ENCODE measurements at places on chromosomes 12 and 14.

GRCh38 chr12:24839268-24839791 is 109.6 kb downstream of the BCAT1 start:
- DNase-seq = peak; percentile 97

- no peak for DNase-seq
Observed at GRCh38 chr14:75800792-75801191, 139.7 kb downstream of the TTLL5 start.

DNA sequence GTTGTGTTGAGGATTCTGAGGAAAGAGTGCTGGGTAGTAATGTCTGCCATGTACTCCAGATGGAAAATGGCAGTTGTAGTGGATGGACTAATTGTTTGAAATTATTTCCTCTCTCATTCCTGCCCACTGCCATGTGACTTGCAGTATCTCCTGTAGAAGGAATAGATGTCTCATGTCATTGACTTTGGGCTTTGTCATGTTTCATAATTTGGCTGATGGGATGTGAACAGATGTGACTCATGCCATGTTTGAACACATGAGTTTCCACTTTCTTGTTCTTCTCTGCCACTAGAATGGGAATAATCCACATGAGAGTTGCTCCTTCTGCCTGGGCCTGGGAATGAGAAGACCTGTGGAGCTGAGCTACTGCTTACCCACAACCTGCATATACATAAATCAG is 2.4 kb upstream of the CALCOCO1 start:
- no peak for DNase-seq

- peak; percentile 22 for DNase-seq
Observed at GRCh38 chr14:92603309-92604242, 90.0 kb downstream of the RIN3 start.

- DNase-seq = no peak
Observed at GRCh38 chr14:75969891-75970290, 11.9 kb downstream of the TGFB3 start.

- DNase-seq = no peak
Observed at GRCh38 chr12:115670869-115671268, 606.6 kb downstream of the MED13L start.

DNA sequence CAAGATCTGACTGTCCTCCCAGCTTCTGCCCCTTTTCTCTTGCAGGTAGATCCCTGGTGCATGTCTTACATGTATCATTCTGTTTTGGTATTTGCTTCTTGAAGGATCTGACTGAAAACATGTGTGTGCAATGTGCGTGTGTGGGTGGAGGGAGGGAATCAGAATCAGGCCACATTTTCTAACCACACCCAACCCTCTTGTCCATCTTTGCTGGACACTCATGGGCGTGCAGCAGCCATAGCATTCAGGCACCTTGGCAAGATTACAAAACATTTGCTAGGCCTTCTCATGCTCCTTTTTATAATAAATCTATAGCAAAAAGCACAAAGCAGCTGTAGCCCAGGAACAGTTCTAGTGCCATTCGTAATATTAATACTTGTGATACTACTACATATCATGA is 233.6 kb upstream of the E2F7 start:
- no peak for DNase-seq

DNA sequence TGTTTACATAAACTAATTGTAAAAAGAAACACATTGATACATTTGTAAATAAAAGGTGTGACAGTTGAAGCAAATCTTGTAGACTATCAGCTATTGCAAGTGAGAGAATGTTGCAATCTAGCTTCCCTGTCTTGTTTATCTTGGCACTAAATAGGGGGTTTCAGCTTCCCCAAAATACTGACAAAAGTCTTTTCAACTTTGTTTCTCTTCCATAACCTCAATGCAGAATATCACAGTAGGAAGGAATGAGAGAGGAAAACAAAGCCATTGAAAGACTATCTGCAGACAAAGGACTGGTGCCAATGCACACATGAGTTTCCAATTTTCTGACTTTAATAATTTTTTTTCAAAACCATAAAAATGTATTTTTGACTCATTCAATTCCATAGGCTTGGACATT is 886.2 kb upstream of the MGAT4C start:
- DNase-seq = no peak

GRCh38 chr14:100138082-100138787 is 21.2 kb downstream of the DEGS2 start:
- no peak for DNase-seq

GRCh38 chr14:105376521-105377440 is 21.6 kb upstream of the TEX22 start:
- DNase-seq = no peak

GRCh38 chr14:103267226-103267910 is 66.7 kb upstream of the EIF5 start:
- DNase-seq = no peak

DNA sequence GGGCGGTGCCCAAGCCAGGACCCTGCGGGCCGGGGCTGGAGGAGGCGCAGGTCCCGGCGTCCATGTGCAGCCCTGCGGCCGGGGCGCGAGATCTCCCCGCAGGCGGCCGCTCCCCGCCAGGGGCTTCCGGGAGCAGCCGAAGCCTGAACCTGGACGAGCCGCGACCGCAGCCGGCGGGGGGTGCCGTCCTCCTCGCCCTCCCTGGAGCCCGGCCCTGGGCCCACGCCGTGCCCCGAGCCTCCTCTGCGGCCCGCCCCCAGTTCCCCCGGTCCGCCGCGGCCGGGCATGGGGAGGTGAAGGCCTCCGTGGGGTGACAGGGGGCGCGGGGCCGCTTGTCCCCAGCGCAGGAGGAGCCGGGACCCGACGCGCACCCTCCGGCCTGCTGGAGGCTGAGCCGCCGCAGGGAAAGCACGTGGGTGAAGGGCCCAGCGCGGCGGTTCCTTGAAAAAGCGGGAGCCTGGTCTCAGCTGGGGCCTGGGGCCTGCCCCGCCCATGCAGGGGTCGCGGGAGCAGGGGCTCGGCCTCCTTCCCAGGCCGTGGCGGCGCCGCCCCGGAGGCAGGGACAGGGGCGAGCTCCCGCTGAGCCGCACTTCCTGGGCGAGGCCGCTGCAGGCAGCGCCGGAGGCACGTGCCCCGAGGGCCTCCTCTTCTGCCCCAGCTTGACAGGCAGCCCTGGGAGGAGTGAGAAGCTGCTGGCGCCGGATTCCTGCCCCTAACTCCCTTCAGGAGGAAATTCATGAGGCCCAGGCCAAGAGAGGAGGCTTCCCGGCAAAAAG is 55.6 kb upstream of the PPP2R5C start:
- DNase-seq = peak; percentile 42

- DNase-seq = no peak
Observed at GRCh38 chr12:95974358-95974757, 21.8 kb downstream of the HAL start.

DNA sequence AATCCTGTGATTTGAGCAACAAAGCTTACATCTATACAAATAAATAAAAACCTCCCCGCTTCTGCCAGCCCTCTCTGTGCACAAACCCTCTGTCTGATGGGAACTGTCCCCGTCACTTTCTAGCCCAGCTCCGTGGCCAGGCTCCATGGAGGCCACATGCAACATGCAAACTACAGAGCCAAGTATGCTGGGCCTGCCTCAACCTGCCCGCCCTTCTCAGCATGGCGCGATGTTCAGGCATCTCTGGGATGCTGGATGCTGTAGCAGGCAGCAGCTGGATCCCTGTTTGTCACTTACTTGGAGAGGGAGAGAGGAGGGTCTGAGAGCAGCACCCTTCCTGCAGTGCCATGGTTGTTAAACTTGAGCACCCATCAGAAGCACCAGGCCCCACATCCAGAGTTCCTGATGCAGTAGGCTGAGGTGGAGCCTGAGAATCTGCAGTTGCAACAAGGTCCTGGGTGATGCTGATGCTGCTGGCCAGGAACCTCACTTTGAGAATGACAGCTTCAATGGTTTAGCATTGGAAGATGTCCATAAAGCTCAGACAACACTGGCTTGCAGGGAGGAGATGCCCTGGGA is 32.4 kb downstream of the CLMN start:
- DNase-seq = no peak

DNA sequence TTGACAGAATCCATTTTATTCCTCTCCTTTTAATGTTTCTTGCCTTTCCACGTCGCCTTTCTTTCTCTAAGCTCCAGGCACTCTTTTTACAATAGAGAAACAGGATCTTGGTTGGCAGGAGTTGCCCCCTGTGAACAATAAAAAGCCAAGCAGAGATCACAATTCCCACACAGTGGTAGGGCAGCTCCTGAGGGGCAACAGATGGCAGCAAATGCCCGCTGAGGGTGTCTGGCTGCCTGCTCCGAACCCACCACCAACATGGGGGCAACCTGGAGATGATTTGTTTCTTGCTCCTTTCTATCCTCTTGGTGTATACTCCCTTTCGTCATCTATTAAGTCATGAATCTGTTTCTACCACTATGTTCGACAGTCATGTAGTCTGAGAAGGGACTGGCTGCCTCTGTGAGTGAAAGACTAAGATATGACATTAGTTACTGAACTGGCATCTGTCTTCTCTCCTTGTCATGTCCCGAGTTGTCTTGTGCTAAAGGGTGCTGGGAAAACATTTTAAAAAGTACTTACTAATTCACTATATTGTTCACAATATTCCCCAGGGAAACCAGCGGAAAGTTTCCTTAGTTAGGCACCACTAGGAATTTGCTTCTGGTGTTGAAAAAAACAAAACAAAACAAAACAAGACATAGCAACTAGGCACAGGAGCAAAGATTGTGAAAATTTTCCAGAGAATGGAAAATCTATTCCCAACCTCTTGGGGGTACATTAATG is 170.1 kb downstream of the STXBP6 start:
- no peak for DNase-seq

- DNase-seq = no peak
Observed at GRCh38 chr14:72588521-72588920, 305.4 kb downstream of the DPF3 start.

DNA sequence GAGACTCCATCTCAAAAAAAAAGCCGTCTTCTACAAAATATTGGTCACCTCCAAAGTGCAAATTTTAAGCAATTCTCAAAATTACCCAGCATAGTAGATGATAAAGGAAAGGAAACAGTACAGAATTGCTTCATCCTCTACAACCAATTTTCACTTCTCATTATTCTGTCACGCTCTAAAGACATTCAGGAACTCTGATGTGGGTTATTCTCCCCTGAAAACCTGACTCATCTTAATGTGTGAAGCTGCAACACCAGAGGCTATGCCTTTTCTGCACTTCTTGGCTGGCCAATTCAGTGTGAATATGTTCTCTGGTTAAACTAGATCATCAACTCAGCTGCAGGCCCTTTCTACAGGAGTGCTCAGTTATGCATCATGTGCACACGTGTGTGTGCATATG is 11.0 kb downstream of the PTGER2 start:
- peak; percentile 88 for DNase-seq

GRCh38 chr14:91674911-91675310 is 57.0 kb downstream of the CATSPERB start:
- DNase-seq = no peak

DNA sequence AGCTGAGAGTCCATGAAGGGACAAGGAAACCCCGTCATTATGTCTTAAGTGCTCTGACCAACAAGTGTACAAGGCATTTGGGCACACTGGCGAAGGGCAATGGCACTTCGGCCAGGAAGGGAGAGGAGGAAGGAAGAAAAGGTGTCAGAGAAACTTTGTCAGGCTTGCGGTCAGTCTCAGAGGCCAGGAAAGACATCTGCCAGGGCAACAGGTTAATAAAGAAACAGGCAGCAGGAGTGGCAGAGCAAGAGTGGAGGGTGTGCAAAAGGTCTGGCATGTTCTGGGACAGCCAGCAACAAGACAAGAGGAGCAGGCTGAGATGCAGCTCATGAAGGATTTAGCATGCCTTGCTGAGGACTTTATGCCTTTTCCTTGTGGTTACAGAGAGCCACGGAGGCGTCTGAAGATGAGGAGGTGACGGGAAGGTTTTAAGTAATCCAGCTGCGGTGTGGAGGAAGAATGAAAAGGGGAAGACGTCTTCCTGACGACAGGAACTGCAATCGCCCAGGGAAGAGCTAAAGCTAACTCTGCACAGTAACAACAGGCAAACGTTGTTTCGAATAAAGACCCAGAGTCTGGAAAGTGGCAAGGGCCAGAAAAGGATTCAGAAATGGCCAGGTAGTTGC is 13.1 kb downstream of the APPL2 start:
- DNase-seq = no peak

DNA sequence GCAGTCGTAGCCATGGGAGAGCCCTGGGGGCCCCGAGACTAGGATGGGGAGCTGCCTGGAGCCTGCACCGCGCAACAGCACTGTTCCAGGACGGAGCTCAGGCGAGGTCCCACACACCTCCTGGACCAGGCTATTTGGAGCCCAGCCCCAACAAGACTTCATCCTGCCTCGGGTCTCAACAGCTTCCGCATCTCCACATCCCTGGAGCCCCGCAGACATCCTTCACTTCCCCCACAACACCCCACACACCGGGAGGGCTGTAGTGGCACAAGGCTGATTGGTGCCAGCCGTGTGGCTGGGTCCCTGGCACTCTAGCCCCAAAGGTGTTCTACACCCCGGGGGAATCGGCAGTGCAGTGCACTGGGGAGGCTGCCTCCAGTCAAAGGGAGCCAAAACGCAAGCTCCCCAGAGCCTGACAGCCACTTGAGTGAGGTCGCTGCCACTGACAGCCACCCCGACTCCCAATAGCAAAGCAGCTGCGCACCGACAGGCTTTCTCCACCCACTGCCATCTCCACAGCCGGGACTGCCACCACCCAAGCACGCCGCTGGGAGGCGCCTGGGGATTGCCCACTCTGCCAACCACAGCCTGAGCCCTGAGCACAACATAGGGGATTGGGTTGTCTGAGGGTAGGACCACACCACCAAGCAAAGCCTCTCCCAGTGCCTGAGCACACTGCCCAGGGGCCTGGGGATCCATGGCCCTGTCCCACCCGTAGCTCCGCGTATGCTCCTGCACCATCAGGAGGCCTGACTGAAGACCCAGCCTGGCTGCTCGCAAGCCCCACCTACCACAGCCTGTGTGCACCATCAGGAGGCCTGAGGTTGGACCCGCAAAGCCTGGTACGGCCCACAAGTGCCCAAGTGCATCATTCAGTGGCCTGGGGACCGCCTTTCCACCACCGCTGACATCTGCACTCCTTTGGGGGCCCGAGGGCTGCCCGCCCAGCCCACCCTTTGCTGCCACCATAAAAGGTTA is 13.2 kb upstream of the KLRF1 start:
- peak; percentile 93 for DNase-seq

DNA sequence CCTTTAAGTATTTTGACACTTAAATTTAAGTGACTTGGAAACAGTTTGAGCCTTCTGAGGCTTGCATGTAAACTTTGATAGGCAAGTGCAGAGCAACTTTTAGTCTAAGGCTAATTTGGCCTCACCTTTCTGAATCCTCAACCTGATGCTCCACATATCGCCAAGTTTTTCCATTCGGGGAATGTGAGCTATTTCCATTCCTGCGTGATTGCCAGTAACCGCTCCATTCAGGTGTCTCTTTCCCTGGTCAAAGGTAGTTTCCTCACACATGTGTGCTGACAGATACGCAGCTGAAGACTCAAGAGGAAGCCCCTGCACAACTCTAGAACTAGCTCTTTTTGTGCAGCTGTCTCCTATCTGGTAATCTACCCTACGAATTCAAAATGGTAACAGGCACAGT is 25.4 kb upstream of the FUT8 start:
- no peak for DNase-seq

DNA sequence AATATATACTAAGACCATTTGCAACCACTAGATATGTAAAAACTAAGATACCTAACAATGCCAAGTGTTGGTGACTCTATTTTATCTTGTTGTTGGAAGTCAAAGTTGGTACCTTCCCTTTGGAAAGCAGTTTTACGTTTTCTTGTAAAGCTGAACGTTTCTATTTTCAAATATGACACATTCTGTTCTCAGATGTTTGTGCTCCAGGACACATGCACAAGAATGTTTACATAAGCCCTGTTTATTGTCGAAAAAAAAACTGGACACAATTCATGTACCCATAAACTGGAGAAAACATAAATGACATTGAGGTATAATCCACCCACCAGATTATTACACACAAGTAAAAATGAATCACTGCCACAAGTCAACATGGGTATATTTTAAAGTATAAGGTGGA is 967.4 kb downstream of the BCL11B start:
- no peak for DNase-seq

Measured in activated CD4-positive, alpha-beta T cell treated with anti-CD3 and anti-CD28 coated beads, Interleukin-2, Interleukin-4, amounts not matched to agents 100 ng/mL and 50 ng/mL, durations not matched to agents 16 hours and 8 hours (primary cell).